ENCODE measurements at places on chromosomes 6 and 20. TPM values are rescaled to one million over a fixed set of nuclear protein-coding genes. Genes with fewer than 3 reads are reported as not detected.

DNA sequence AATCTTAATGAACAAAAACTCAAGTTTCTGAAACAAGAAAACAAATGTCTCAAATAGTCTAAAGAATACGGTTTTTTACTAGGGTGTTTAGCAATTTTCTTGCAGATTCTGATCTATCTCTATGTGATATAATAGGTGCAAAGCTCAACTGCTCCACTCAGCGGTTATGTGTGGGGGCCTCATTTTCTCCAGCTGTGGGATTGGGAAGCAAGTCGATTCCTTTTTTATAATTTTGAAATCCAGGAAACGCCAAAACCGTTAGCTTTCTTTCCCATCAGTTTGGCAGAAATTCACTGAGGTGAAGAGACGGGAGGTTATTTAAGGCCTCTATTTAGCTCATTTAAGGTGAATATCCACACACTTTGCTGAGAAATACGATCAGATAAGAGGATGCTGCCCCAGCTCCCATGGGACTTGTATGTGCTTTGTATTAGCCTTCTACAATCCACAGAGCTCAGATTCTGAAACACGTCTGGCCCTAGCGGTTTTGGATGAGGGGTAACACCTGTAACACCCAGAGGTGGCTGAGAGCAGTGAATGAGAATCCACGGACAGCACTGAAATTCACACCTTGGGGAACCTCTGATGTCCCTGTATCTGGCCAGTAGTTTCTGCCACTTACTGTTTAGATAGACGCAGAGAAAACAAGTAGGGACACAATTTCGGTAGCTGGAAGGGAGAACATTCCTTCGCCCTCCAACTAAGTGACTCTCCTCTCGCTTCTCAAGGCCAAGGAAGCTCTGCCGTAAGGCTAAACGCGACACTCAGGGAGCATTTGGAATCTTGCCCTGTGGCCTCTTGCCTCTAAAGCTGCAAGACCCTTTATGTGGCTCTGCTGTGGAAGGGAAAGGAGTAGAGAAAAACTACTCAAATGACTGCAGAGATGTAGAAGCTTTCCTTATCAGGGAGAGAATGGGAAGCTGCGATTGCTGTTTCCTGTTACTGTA is 6.5 kb upstream of the BCAS4 start:
- no peak for DNase-seq

DNA sequence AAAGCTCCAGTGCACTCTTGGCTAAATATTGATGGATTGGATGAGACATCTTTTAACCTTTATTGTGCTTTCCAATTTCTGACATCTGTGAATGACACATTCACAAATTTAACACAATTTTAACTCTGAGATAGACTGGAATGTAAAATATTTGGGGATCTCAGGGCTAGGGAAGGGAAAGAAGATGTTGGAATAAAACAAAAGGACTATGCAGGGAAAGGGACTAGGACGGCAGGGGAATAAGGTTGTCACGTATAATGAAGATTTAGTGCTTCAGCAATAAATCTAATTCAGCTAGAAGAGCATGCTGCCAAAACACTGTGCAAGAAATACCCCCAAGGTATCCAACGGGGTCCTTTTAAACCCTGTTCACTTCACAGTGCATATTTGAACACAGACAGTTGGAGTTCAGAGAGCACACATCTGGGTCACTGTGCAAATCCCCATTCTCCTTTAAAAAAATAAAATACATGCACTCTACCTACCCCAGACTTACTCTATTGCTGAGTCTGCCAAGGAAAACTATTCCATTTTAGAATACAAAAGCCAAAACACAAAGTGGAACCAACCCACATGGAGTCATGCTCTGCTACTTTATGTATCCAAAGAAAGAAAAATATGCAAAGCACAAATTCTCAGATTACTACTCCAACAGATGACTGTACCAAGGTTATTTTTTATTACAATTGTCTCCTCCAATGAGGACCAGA is 151.0 kb upstream of the RSPO3 start:
- DNase-seq, result no peak

GRCh38 chr6:156425359-156426020 is 351.7 kb upstream of the ARID1B start:
- no peak for DNase-seq

DNA sequence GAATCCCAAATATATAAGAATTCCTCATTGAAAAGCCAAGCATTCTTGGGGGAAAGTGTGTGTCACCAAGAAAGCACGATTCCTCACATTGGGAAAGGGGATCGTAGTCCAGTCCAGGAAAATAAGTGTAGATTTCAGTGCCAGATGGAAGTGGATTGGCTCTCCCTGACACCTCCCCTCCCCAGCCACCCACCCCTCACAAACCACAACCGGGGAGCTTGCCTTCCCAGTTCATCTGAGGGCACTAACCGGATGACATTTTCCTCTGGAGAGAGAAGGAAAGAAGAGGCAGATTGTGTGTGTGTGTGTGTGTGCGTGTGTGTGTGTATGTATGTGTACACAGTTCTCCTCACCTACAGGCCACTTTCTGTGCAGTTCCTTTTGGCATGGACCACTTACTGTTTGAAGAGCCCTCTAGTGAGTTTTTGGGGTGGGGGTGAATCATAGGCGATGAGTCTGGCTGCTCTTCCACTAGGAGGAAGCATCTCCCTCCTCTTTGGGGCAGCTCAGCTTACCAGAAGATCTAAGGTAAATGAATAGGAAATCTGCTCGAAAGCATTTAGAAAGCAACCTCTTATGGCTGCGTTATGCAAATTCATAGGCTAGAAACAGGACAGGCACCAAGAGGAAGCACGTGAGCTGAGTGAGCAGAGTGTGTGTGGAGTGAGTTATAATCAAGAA is 20.8 kb downstream of the DAAM2 start:
- no peak for DNase-seq

NKX2-2 gene
- total RNA-seq, result not detected

- DNase-seq, result no peak
Measured at GRCh38 chr6:34155471-34156300, 9.8 kb upstream of the GRM4 start.

DNA sequence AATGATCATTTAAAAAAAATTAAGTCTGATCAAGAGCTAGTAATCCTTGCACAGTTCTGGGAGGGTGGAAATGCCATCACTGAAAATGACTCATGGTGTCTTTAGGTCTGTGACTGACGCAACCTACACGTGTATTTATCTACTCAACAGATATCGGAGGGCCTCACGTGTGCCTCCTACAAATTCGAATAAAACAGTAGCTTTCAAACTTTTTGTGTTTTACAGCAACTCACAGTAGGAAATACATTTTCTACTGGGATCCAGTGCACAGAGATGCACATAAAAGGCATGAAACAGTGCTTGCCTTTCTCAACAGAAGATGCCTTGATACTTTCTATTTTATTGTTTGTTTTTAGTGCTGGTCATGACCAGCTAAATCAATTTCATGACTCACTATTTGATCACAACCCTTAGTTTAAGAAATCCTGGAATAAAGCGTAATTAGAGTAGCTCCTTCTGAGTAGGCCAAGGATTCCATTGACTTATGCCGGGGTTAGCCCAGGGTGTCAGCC is 210.0 kb upstream of the SNX9 start:
- DNase-seq, result no peak

GRCh38 chr6:109853951-109854350 is 124.2 kb upstream of the GPR6 start:
- no peak for DNase-seq

DNA sequence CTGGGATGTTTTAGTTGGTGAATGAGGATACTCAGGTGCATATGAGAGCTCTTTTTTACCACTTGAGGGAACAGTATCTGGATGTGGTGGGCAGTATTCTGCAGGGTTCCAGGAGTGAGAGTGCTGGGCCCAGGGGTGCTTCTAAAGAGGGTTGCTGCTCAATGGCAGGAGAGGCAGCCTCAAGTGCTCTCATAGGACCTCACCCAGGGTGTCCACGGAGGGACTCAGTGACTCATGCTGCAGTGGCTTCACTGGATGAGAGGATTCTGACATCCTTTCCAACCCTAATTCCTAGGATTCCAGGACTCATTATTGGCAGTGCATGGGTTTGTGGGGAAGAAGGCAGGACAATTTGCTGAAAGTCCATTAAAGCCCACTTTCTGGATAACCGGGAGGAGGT is 176.6 kb upstream of the FERMT1 start:
- no peak for DNase-seq

- no peak for DNase-seq
Measured at GRCh38 chr6:129744201-129744879, 34.4 kb upstream of the ARHGAP18 start.

HLA-DQA1 gene
- total RNA-seq, result 46.7 TPM

- DNase-seq, result no peak
Measured at GRCh38 chr20:1888796-1889463, 6.3 kb upstream of the SIRPA start.

DNA sequence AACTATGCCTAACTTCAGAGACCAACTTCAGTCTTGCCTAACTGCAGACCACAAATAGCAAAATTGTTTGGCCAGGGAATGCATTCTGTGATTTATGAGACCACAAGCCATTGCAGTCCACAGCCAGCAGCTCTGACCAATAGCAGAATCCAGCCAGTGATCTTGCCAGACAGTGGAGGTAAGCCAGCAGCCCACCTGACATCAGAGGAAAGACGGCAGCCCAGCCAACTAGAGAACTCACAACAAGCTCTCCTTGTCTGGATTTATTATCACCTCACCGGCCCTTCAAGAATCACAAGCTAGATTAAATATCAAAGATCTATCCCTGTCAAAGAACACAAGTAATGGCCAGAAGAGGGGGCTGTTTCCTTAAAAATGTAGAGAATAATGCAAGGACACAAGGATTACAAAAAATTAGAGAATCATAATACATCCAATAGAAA is 66.5 kb upstream of the SLC35F1 start:
- no peak for DNase-seq

GRCh38 chr6:3305831-3306230 is 47.1 kb downstream of the PSMG4 start:
- DNase-seq, result no peak

- DNase-seq, result no peak
Measured at GRCh38 chr6:4441981-4442434, 306.6 kb upstream of the ECI2 start.

DNA sequence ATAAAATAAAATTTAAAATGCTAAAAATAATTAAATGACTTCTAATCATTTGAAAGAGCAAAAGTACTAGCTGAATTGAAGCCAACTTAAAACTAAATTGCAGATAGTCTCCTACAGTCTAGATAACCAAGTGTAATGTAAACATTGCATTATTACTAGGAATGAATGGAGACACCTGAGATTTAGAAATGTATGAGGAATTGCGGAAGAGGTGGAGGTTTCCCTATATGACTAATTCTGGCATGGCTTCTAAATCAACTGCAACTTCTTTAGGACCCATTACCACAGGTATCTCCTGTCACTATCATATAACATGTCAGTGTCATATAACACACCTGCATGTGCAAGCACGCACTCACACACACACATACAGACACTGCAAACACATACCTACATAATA is 13.2 kb upstream of the GPR6 start:
- DNase-seq, result no peak

GRCh38 chr6:1913577-1913976 is 303.9 kb downstream of the FOXC1 start:
- no peak for DNase-seq

TSHZ2 gene
- 1.9 TPM for total RNA-seq

- no peak for DNase-seq
Measured at GRCh38 chr6:106694343-106694742, 65.0 kb downstream of the QRSL1 start.

GRCh38 chr6:119501798-119502483 is 152.4 kb upstream of the MAN1A1 start:
- no peak for DNase-seq

GRCh38 chr20:35179292-35180212 is 7.7 kb downstream of the PROCR start:
- no peak for DNase-seq

LKAAEAR1 gene
- not detected for total RNA-seq

DNA sequence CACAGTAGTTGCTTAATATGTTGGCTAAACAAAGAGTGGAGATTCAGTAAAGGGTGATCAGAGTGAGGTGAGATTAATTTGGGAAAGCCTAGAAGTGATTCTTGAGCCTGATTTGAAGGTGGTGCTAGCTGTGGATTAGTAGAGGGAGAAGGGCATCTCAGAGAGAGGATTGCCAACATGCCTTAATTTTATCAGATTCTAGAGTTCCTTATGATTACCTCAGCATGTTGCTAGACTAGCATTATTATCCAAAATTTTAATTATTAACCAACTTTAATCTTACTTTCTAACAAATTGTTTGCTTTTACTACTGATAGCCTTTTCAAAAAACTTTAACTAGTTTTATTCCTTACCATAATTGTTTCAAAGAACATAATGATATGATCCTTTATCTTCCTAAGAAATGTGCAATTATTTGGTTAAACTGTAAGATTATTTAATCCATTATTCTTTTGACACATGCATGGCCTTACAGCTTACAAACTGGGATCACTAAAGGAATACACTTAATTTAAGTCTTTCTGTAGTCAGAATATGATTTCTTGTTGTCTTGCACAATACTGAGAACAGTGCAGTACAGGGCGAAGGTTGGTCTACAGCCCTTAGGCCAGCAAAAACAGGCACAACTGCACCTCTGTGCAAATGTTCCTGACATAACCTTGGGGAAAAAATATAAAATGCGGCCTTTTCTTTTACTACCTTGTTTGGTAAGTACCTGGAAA is 88.9 kb downstream of the SLC16A10 start:
- DNase-seq, result no peak

GRCh38 chr6:122381494-122382265 is 17.8 kb upstream of the HSF2 start:
- peak; percentile 84 for DNase-seq

NOTCH4 gene
- 2.6 TPM for total RNA-seq

GRCh38 chr6:107660839-107661238 is 163.3 kb downstream of the SCML4 start:
- no peak for DNase-seq

CDSN gene
- not detected for total RNA-seq

- DNase-seq, result no peak
Measured at GRCh38 chr20:44027343-44028002, 112.8 kb downstream of the TOX2 start.

ZSCAN12 gene
- total RNA-seq, result 3.9 TPM

DNA sequence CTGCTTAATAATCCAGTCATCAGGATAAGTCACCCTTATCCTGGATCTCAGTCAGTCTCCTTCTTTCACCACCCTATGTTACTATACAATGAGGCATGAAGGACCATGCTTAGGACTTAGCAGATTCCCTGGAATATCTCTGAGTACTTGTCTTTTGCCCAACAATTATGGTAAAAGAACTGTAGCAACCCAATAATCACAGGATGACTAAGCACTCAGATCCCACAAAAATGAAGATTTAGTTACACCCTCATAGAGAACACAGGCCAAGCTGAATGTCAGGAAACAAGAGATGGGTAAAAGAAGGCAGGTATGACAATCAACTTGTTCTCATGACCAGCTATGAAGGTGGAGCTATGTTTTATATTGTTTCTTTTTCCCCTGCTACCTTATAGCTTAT is 91.4 kb downstream of the EDN1 start:
- no peak for DNase-seq

DNA sequence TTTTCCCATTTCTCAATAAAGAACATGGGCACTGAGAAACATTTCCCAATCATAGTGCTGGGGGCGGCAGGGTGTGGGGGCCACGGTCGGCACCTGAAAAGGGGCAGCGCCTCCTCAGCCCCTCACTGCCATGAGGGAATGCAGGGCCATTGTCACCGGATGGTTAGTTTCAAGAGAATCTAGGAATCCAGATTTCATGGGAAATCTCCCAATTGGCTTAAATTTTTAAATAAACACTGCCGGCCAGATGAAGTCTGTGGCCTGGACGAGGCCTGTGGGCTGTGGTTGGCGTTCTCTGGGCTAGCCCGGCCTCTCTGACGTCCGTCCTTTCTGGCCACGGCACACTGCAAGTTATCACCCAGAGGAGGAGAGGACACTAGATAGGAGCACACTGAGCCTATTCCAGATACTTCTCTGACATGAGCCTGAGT is 25.6 kb downstream of the MANBAL start:
- no peak for DNase-seq

GRCh38 chr6:33114406-33114805 is 38.6 kb downstream of the HLA-DPB1 start:
- no peak for DNase-seq

IRAK1BP1 gene
- total RNA-seq, result 0.56 TPM

Measured in natural killer cell (primary cell).